H9 (cell line): ENCODE measurements at places on chromosomes 16 and 17. TPM values are rescaled to one million over a fixed set of nuclear protein-coding genes. Genes with fewer than 3 reads are reported as not detected.

The SPATA32 gene
- 0.42 and 0.81 TPM in 2 replicates for total RNA-seq

DNA sequence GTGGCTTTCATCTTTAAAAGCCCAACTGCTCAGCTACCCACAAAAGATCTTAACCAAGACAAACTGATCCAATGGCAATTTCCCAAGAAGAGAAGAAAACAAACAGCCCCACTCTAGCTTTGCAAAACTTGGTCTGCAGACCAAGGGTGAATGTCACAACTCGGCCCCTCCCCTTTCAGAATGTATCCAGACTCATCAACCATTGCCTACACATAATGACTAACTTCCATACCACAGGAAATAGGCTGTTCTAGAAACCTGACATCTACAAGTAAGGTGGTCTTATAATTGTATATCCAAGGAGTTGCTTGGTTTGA, 16.0 kb downstream of the DCUN1D3 start:
- no peak overlapping the region for H3K4me3 ChIP-seq
- no peaks in the 10 kb centered on the region; the same call in 1 of the 2 replicates for H3K4me1 ChIP-seq
- no peak for DNase-seq
- no peaks in the 10 kb centered on the region for H3K27me3 ChIP-seq
- H3K27ac ChIP-seq: no peak overlapping the region

The C1QTNF8 gene
- total RNA-seq: not detected in 2 replicates

DNA sequence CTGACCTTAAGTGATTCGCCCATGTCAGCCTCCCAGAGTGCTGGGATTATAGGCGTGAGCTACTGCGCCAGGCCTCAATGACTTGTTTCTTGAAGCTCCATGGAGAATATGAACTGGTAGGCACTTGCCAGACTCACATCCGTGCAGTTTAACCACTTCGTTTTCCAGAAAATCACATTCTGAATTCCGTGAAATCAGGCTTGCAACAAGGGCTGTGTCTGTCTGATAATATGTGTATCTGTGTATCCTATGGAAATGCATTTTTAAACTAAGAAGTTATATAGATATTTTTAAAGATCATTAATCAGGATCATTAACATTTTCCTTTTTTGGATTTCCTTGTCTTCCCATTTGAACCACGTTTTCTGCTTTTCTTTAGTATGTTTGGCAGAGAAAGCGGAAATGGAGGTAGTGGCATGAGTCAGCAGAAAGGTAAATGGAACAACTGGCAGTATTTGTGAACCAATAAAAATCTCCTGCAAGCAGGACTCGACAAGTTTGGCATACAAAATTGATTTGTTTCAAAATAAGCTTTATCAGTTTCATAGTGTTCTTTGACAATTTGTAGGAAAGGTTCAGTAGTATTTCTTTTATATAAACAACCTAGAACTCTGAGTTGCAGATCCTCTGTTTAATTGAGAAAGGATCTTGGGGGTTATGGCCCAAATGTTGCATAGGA, 33.0 kb downstream of the USP10 start:
- DNase-seq: no peak
- H3K27me3 ChIP-seq: no peaks in the 10 kb centered on the region
- H3K27ac ChIP-seq: peak overlapping the region; percentile 70
- no peak overlapping the region for H3K4me3 ChIP-seq
- peaks cover 11% of the 10 kb centered on the region; the same call in 1 of the 2 replicates for H3K4me1 ChIP-seq
- peaks cover 25% of the 10 kb centered on the region for H3K36me3 ChIP-seq

GRCh38 chr16:14131774-14132695, 60.9 kb downstream of the MRTFB start:
- no peak overlapping the region for H3K27ac ChIP-seq
- H3K36me3 ChIP-seq: peaks cover under 1% of the 10 kb centered on the region; the same call in 1 of the 3 replicates
- H3K4me1 ChIP-seq: no peaks in the 10 kb centered on the region
- H3K27me3 ChIP-seq: no peaks in the 10 kb centered on the region

GRCh38 chr17:58583486-58583885, 69.0 kb upstream of the MTMR4 start:
- H3K27ac ChIP-seq: no peak overlapping the region
- DNase-seq: no peak
- no peaks in the 10 kb centered on the region for H3K4me1 ChIP-seq
- no peak overlapping the region for H3K4me3 ChIP-seq
- H3K36me3 ChIP-seq: no peaks in the 10 kb centered on the region
- no peaks in the 10 kb centered on the region for H3K27me3 ChIP-seq

GRCh38 chr17:65833214-65833613, 271.8 kb upstream of the AXIN2 start:
- DNase-seq: no peak
- H3K36me3 ChIP-seq: peaks cover 20% of the 10 kb centered on the region
- no peak overlapping the region for H3K27ac ChIP-seq
- no peak overlapping the region for H3K4me3 ChIP-seq

DNA sequence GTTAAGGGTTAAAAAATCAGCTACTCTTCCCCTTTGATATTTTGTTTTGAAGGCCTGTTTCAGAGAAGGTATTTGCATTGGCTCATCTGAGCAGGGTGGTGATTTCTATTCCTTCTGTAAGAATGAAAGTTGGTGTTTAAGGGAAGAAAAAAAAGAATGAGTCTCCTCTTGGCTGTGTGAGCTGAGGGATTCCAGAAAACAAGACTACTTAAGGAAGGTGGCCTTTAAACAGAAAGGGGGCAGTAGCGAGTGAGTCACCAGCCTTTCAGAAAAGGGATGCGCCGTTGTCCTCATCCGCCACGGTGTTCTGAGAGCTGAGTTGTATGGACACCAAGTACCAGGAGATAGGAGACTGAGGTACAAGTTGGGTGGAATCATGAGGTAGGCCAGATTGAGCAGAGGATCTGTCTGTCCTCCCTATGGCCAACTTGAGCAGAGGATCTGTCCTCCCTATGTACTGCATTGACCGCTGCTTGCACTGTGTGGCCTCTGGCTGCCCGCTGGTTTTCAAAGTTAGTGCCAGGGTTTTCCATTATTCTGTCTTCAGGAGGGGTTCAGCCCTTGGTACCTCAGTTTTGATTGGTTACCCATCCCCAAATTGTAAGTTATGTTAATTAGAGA, 8.2 kb downstream of the PRKCA start:
- peaks cover 4% of the 10 kb centered on the region; the same call in 1 of the 2 replicates for H3K36me3 ChIP-seq
- no peaks in the 10 kb centered on the region; the same call in 1 of the 2 replicates for H3K4me1 ChIP-seq
- peak; percentile 60 for DNase-seq
- no peak overlapping the region for H3K4me3 ChIP-seq
- H3K27me3 ChIP-seq: no peaks in the 10 kb centered on the region

The CCL1 gene
- not detected in 2 replicates for total RNA-seq

DNA sequence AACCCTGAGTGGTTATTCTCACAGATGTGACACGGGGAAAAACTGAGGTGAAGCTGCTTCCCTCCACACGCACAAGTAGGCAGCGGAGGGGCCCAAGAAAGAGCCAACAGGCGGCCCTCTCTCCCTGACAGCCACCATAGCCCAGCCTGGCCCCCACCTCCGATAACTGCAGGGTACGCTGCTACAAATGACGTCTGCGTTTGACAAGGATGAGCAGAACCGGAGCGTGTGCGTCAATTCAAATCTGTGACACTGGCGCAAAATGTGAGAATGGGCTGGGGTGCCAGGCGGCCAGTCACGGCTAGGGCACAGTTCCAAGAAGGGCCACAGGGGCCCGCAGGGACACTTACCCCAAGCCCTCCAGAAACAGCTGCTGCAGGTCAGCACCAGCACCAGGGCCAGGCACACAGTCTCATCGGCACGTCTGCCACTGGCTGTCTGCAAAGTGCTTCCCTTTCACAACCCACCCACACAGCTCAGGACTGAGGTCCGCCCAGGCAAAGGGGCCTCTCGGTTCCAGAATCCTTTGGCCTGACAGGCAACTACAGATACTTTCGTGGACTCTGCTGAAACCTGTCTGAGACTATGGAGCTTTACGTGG, 14.4 kb downstream of the AXIN1 start:
- no peak for DNase-seq
- H3K4me3 ChIP-seq: no peak overlapping the region
- no peaks in the 10 kb centered on the region; the same call in 1 of the 2 replicates for H3K4me1 ChIP-seq
- peaks cover 22% of the 10 kb centered on the region for H3K36me3 ChIP-seq
- no peak overlapping the region for H3K27ac ChIP-seq
- H3K27me3 ChIP-seq: no peaks in the 10 kb centered on the region

- H3K4me3 ChIP-seq: no peak overlapping the region
- no peaks in the 10 kb centered on the region for H3K36me3 ChIP-seq
- no peaks in the 10 kb centered on the region for H3K4me1 ChIP-seq
- no peak overlapping the region for H3K27ac ChIP-seq
- H3K27me3 ChIP-seq: no peaks in the 10 kb centered on the region
Measured at GRCh38 chr16:7132465-7132864, 200.2 kb upstream of the RBFOX1 start.

The KCNH6 gene
- 1.6 and 2.3 TPM in 2 replicates for total RNA-seq

The PYDC1 gene
- total RNA-seq: 0.70 and 2.1 TPM in 2 replicates

GRCh38 chr16:21598701-21599121, 666 bp upstream of the METTL9 start:
- no peak for DNase-seq
- peak overlapping the region; percentile 90 for H3K4me3 ChIP-seq
- no peaks in the 10 kb centered on the region for H3K36me3 ChIP-seq
- no peaks in the 10 kb centered on the region for H3K27me3 ChIP-seq

DNA sequence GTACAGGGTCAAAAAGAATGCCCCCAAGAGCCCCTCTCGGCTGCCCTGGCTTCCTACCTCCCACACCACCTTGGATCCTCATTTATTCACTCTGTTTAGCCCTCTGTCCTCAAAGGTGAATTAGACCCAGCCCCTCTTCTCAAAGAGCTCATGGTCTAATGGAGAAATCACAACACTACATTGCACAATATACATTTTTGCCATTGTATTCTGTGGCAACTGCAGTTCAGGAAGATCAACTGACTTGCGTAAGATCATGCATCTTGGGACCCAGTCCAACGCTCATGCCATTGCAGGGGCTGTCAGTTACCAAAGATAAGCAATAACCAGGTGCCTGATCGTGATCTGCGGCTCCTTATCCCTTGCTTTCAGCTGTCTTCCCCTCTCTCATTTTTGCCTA, 1.4 kb downstream of the KRT38 start:
- H3K27me3 ChIP-seq: no peaks in the 10 kb centered on the region
- no peak for DNase-seq
- H3K36me3 ChIP-seq: no peaks in the 10 kb centered on the region; the same call in 2 of the 3 replicates
- no peak overlapping the region for H3K4me3 ChIP-seq
- H3K27ac ChIP-seq: no peak overlapping the region

DNA sequence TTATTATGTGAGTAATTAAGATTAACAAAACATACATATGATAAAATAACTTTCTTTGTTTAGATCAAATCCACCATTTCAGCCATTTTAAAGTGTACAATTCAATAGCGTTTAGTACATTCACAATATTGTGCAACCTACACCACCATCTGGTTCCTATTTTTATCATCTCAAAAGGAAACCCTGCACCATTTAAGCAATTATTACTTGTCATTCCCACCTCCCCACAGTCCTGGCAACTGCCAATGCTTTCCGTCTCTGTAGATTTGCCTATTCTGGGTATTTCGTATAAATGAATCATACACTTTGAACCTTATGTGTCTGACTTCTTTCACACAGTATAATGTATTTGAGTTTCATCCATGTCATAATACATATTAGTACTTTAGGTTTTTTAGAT, 162.5 kb upstream of the CNTNAP4 start:
- no peak overlapping the region for H3K4me3 ChIP-seq
- DNase-seq: no peak
- H3K27me3 ChIP-seq: no peaks in the 10 kb centered on the region
- H3K4me1 ChIP-seq: no peaks in the 10 kb centered on the region

The CHTF8 gene
- total RNA-seq: 168 and 181 TPM in 2 replicates

DNA sequence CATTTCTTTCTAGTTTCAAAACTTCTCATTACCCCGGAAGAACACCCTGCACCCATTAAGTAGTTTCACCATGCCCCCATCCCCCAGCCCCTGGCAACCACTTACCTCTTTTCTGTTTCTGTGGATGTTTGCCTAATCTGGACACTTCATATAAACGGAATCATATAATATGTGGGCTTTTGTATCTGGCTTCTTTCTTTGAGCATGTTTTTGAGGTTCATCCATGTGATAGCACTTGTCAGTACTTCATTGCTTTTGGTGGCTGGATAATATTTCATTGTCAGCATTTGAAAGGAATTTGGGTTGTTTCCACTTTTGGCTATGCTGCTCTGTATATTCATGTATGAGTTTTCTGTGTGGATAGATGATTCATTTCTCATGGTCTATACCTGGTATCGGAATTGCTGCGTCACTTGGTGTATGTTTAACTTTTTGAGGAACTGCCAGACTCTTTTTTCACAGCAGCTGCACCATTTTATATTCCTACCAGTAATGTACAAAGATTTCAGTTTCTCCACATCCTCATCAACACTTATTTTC, 30.0 kb upstream of the SLC5A10 start:
- H3K4me3 ChIP-seq: no peak overlapping the region
- no peak for DNase-seq
- H3K36me3 ChIP-seq: peaks cover 33% of the 10 kb centered on the region
- H3K4me1 ChIP-seq: no peaks in the 10 kb centered on the region; the same call in 1 of the 2 replicates
- no peaks in the 10 kb centered on the region for H3K27me3 ChIP-seq

The MEFV gene
- not detected in 2 replicates for total RNA-seq

GRCh38 chr17:82909322-82909904, 69.6 kb upstream of the ZNF750 start:
- H3K36me3 ChIP-seq: peaks cover 53% of the 10 kb centered on the region
- H3K27ac ChIP-seq: no peak overlapping the region
- H3K4me1 ChIP-seq: no peaks in the 10 kb centered on the region
- no peaks in the 10 kb centered on the region for H3K27me3 ChIP-seq

- no peak for DNase-seq
- no peak overlapping the region for H3K4me3 ChIP-seq
- no peaks in the 10 kb centered on the region for H3K27me3 ChIP-seq
- H3K27ac ChIP-seq: no peak overlapping the region
- no peaks in the 10 kb centered on the region for H3K36me3 ChIP-seq
- no peaks in the 10 kb centered on the region; the same call in 1 of the 2 replicates for H3K4me1 ChIP-seq
Measured at GRCh38 chr17:66415366-66416206, 113.2 kb downstream of the PRKCA start.
